ENCODE measurements at places on chromosomes 11 and 22.

GRCh38 chr11:36354221-36355003 is 58.3 kb downstream of the PRR5L start:
- no peak for DNase-seq

DNA sequence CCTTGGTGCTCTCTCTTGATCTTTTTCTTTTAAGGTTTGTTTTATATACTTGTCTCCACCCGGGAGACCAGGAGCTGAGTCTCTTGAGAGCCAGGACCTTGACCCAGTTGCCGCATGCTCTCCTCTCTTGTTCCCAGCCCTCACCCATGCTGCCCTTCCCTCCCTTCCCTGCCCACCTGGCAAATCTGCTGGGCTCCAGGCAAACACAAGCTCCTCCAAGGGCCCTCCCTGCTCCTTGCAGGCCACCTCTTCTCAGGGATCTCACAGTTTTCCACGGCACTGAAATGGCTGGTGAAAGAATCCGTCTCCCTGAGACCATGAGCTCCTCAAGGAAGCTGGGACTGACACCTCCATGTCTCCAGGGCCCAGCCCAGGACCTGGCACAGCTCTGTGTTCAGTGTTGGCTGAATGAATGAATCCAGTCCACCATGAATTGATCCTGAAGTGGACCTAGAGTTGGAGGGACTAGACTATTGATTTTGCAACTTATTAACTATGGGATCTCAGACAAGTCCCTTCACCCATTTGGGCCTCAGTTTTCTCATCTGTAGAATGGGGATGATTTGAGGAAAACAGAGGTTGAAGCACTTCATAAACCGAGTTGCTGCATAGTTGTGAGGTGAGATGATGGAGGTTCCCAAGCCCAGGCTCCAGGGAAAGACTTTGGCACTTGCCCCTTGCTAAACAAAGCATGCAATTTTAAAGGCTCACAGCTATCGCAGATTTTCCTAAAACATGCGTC is 25.1 kb upstream of the FBLN1 start:
- no peak for DNase-seq

DNA sequence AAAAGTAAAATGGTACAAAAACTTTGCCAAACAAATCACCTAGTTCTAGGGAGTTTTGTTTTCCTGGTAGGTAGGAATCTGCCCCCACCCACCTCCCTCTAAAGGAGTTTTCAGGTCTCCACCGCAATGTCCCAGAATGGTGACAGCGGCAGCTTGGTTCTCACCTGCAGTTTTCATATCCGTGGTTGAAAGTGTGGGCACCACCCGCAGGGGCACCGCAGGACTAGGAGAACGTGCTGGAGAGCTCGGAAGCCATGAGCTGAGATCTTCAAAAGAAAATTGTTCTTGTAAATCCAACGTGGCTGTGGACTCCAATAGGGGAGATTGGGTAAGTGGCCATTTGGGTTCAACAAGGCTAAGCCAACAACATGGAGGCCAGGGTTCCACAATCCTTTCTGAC is 10.8 kb downstream of the NFRKB start:
- no peak for DNase-seq

DNA sequence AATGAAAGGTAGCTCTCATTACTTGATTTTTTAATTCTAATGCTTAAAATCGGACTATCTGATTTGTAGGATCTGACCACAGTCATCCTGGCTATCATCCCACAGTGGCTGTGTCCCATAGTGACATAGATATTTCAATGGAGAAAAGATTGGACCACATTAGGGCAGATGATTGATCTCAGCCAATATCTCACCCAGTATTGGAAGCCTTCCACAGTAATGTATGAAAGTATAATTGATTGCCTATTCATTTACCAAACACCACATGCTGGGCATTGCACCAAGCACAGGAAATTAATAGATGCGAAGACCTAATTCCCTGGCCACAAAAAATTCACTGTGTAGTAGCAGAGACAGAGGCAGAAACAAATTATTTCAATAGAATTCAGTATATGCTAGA is 37.6 kb downstream of the FZD4 start:
- no peak for DNase-seq

DNA sequence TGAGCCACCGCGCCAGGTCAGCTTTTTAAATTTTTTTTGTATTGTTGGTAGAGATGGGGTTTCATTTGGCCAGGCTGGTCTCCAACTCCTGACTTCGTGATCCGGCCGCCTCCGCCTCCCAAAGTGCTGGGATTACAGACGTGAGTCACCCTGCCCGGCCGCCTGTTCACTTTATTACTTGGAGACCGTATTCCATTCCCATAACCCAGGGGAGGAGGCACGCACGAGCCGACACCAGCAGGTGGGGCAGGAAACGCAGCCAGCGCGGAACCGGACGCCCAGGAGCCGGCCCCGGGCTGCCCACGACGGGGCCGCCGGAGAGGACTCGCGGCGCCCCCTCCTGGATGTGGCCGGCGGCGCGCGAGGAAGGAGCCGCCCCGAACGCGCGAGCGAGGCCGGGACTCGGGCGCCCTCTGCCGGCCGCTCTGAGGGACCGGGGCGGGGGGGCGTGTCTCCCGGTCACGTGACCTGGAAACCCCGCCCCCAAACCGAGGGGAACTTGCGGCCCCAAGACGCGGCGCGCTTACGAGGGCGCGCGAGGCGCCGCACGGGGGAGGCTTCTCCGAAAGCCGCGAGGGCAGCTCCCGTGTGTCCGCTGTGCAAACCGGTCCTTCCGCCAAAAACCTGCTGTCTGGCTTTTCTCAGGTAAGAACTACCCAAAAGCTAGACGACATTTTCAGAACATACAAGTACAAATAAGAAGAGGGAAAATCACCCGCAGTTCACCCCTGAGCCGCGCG is 11.6 kb upstream of the RNH1 start:
- peak; percentile 78 for DNase-seq

DNA sequence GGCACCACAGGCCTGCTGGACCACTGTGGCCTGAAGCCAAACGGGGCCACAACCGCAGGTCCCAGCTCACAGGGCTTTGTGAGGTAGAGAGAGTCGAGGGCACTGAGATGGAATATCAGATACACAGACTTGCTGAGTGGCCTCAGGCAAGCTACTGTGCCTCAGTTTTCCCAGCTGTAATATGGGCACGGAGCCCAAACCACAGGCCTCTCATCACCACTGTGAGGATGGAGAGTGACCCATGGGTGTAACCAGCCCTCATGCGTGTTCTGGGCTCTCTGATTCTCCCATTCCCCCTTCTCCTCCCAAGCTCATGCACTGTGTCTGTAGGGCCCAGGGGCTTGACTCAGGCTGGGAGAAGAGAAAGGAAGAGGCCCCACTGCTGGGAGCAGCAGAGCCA is 4.2 kb downstream of the UNC93B1 start:
- DNase-seq: no peak

DNA sequence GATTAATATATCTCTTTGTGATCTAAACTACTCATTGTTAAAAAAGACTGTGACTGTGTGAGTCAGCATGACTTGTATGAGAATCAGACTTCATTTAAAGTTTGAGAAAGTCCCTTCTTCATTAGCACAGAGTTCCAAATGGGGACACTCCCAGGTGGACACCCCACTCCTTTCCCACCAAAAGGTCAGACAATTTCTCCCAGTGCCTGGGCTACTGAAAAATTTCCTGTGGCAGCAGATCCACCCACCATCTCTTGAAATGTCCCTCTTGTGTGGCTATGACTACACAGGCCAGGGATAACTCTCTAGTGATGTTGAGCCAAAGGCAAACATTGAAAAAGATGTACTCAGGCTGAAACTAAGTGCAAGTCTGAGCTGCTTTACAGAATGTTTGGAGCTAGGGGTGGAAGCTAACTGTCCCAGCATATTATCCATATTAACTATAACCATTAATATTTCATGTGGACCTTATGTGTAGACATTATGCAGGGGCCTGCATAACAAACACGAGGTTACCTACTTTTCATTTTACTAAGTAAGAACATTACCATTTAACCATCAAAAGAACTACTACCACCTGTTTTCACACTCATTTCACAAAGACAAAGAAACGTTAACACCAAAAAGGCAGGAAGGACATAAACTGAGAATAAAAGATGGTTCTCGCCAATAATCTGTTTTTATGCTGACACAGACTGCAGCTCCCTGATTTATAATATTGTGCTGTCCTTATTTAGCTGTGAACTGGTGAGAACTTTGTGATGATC is 44.8 kb downstream of the MMP20 start:
- no peak for DNase-seq

GRCh38 chr11:10409207-10409661 is 45.8 kb upstream of the AMPD3 start:
- DNase-seq: no peak

DNA sequence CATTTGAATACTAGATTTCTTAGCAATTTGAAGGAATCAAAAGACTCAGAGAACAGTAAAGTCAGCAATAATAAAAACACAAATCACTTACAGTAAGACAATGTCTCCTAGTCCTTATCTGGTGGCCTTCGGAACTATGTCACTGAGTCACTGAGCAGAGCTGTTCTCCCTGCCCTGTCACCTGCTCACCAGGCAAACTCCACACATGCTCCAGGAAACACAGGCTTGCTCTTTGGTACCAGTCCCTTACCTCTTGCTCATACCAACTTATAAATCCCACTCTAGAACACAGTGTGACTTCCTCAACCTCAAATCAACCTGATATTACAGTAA is 81.1 kb upstream of the CHRM4 start:
- DNase-seq: no peak

DNA sequence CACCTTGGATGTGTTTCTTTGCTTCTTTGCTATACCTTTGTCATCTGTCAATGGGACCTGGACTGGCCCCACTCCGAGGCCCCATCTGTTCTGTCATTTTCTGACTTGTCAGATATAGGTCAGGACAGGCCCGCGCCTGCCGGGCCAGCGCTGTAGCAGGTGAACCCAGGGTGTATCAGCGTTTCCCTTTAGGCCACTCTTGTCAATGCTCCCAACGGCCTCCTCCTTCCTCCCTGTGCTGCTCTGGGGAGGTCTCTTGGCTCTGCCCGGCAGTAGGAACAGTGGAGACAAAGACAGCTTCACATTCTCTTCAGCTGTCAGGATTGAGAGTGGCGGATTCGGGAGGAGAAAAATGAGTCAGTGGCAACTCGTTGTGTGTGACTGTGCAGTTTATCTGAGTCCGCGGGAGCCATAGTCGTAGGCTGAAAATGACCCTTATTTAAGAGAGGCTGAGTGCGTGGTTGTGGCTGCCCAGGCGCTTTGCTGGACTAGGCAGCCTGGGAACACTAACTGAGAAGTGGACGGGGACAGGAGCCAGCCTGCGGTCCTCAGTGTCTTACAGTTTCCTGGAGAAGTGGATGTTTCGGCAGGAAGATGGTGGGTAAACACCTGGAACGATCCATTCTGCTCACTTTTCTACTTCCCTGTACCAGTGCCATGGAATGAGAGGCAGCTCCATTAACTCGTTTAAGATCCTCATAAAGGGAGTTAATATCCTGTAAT is 102.3 kb downstream of the PRR5L start:
- DNase-seq: no peak

DNA sequence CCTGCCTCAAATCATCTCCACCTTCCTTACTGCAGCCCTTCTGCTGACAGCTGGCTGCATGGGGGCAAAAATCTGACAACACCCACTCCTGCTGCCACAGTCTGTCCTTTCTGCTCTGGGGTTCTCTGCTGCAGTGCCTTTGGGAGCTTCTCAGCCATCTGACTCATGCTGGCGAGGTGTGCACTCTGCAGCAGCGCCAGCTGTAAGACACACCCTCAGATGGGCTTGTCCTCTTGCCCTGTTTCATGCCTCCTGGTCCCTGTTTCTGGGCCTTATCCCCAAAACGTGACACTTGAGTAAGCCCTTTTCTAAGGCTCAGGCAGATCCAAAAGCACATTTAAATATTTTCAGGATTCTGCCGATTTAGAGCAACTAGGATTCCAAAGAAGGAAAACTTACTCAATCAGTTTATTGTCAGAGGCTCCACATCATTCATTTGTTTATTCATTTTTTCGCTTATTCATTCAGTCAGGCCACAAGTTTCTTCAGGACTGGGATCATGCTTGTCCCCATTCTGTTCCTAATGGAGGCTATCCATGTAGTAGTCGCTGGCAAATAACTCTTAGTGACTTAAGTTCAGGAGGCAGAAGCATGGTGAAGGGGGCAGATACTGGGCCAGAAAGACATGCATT is 60.2 kb downstream of the SMIM38 start:
- DNase-seq: peak; percentile 74

DNA sequence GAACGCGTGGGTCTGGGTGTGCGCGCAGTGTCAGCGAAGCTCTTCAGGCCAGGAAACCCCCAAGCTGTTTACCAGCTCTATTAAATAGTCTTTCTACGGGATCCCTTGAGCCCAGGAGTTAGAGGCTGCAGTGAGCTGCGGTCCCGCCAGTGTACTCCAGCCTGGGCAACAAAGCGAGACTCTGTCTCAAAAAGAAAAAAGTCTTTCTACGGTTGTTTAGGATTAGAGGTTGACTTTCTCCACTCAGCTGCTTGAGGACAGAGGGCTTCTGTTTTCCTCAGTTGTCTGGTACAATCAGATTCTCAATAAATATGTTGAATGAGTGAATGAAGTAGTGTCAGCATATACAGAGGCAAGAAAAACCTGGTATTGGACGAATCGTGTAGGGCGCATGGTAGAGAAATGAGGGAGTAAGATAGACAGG is 619 bp downstream of the SART1 start:
- DNase-seq: no peak

GRCh38 chr11:48384670-48385069 is 18.4 kb upstream of the OR4C5 start:
- no peak for DNase-seq

DNA sequence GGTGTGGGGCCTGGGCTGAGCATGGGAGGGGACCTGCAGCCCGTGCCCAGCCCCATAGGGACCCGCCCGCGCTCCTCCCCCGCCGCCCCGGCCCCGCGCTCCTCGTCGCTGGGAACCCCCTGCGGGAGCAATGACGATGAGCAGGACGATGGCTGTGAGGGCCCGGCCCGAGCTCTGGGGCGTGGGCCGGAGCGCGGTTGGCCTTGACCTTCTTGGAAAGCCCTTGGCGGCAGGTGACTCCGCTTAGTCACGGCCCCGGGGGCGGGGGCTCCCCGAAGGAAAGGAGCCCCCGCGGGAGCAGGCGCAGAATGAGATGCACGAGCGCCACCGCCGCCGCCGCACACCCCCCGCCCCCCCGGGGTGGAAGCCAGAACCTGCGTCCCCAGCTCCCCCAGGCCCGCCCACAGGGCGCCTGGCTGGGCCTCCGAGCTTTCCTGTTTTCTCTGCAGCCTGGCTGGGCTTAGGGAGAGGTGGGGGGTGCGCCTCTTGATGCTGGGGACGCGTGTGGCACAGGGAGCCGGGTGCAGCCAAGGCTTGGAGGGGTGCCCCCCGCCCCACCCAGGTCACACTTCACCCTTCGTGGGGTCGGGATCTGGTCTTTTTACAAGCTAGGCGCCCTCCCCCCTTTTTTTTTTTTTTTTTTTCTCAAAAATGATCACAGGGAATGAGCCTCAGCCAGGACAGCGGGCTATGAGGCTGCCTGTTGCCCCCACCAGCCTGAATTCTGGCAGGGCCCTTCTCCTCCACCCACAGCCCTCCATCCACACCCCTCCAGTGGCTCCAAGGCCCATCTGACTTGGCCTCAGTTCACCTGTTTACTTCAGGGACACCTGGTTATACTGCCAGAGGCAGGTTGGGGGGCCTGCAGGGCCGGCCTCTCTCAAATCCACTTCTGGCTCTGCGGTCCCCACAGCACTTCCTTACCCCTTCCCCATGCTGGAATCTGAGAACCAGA is 17.9 kb downstream of the CRELD2 start:
- DNase-seq: no peak
